ENCODE measurements at places on chromosomes 3 and 15.

GRCh38 chr3:132253262-132253878 is 63.8 kb upstream of the ACP3 start:
- no peak for DNase-seq

DNA sequence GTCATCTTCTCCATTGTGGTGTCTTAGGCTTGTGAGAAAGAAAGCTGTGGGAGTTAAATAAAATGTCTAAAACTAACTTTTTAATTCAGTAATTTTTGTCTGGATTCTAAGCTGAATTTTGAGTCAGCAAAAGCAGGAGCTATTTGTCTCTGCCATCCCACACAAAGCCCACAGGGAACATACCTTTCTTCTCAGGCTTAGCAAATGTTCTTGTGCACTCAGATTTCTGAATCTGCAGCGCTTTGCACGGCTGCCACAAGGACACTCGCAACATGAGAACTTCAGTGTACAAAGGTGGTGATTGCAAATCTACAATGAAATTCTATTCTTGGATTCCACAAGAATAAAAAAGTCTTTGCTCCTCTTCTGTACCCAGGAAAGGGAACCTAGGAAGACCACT is 88.2 kb upstream of the RNF7 start:
- no peak for DNase-seq

DNA sequence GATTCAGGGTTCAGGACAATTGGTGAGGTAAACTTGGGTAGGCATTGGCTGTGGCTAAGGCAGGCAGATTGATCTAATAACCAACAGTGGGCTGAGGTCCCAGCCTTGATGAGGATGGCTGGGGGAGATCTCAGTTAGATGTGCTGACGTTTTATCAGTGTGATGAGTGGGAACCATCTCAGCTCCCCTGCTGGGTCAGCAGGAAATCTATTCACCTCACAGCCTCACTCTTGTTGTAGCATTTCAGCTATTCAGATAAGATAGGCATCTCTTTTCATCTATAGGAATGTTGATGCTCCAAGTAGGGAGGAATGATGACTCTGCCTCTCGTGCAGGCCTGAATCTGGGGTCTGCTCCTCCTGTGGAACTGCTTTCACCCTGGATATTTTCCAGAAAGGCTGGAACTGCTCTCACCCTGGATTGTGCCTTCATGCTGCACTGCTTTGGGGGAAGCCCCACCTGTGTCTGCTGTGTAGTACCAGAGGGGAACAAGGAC is 973.7 kb downstream of the NSUN3 start:
- DNase-seq, result no peak

GRCh38 chr3:14481018-14481645 is 59.0 kb downstream of the GRIP2 start:
- no peak for DNase-seq

DNA sequence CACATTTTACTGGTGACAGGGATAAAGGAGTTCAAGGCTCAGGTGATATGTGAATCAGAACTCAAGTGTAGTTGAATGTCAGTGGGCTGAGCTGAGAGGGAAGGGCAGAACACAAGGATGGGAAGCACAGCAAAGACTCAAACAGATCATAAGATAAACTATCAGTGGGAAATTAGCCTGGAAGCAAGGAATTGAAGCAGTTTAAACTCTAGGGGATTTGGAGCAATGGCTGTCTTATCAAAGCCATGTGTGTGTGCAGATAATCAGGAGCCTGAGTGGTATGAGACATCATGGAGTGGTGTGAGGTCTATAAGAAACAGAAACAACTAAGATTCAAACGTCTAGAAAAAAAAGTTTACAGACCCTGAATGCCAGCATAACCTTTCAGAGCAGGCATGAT is 634.6 kb downstream of the AGBL1 start:
- DNase-seq, result no peak

All from activated CD8-positive, alpha-beta memory T cell treated with anti-CD3 and anti-CD28 coated beads, Interleukin-2, amount 50 U/mL, for 4 hours (primary cell).